ENCODE measurements at places on chromosomes 2 and 18.
A peak's percentile ranks its signal among the peaks of the same experiment; 100 is the strongest.

GRCh38 chr2:125456693-125457363, 1199.1 kb upstream of the GYPC start:
- no peak for DNase-seq

DNA sequence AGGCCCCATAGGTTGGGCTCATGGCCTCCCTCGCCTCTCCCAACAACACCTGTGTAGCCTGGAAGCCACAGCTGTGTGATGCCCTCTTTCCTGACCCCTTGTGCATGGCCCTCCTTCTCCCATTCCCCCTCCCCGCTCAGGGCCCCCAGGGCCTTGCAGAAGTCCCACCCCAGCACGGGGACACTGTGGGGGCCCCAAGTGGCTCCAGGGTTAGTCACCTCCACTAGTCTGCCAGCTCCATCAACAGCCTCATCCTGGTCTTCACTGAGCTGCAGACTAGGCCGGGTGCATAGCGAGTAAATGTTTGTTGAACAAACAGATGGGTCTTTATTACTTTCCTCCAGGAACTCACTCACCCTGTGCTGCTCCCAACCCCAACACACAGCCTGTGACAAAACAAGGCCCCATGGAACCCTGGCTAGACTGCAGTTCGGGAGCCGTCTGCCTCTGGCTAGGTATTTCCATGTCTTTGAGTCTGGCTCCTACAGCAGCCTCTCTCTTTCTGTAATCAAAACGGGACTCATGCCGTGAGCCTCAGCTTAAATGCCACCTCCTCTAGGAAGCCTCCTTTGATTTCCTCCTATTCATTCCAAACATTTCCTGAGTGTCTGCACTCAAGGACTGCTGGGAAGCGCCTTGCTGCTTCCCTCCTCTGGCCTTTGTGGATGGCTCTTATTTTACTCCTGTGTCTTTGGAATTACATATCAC, 109.9 kb upstream of the ID2 start:
- no peak for DNase-seq

DNA sequence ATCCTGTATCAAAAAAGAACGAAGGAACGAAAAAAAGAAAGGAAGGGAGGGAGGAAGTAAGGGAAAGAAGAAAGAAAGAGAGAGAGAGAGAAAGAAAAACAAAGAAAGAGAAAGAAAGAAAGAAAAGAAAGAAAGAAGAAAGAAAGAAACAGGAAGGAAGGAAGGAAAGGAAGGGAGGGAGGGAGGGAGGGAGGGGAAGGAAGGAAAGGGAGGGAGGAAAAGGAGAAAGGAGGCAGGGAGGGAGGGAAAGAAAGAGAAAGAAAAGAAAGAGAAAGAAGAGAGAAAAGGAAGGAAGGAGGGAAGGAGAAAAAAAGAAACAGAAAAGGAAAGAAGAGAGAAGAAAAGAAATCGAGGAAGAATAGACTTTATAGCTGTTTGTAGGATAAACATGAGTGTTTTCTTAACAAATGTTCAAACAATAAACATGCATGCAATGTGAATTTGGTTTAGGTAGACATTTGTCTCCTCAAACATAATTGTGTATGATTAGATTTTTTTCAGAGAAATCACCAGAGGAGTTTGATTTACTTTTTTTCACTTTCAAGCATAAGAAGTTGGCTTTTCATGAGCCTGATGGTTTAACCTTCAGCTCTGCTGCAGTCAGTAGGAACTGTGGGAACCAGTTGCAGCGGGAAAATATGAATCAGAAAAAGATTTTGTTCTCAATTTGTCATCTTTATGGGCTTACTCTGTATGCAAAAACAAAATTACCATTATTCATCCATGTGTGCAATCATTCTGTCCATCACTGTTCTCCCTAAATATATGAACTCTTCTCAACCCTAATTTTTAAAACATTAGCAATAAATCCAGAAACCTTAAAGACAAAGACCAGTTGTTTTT, 71.6 kb downstream of the PRKRA start:
- DNase-seq: no peak

GRCh38 chr2:99478632-99479031, 11.2 kb downstream of the REV1 start:
- no peak for DNase-seq

GRCh38 chr2:19809206-19809605, 92.6 kb downstream of the TTC32 start:
- no peak for DNase-seq

DNA sequence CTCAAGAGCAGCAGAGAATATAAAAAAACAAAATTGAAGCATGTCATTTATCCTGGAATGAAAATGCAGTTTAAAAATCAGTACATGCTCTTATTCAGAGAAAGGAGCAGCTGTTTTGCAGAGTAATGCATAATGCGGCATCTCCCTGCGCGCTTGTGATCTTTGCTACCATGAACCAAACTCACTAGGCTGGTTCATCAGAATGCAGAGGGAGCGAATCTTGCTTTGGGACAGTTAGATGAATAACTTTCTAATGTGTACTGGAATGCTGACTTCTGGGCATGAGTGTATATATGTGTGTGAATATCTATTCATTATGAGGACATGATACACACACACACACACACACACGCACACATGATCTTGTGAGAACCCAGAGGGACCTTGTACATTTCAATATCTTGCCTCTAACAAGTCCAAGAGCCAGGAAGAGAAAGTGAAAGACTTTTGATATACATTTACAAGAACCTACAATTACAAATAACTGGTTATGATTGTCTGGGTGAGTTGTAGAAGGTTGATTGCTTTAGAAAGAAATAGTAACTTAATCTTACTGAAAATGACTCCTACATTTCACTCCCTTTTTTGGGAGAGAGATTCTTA, 54.1 kb upstream of the THOC1 start:
- DNase-seq: no peak

- DNase-seq: no peak
These were observed 18.2 kb downstream of the ERCC3 start for GRCh38 chr2:127275789-127276188.

- no peak for DNase-seq
These were observed 231.1 kb downstream of the LRP1B start for GRCh38 chr2:141899740-141900139.

GRCh38 chr18:42446195-42446594, 491.2 kb downstream of the PIK3C3 start:
- no peak for DNase-seq

- peak; percentile 55 for DNase-seq
These were observed 127.5 kb upstream of the MMADHC start for GRCh38 chr2:149715005-149715592.

- no peak for DNase-seq
These were observed 7.0 kb downstream of the C2orf80 start for GRCh38 chr2:208182835-208183234.

- DNase-seq: no peak
These were observed 364.3 kb downstream of the PLCL1 start for GRCh38 chr2:198168651-198169050.

DNA sequence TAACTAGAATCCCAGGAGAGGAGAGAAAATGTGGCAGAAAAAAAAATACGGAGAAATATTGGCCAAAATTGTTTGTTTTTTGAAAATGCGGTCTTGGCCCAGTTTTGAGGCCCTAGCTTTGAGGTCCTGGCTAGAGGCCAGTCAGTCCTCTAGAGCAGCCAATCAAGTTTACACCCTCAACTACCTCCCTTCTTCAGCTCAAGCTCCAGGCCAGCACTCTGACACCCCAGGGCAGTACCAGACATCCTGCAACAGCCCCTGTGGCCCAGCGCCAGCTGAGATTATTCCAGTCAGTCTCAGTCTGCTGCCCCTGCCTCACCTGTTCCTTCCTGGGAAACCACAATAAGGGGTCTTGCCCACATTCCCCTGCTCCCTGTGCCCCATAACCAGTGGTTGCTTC, 107.7 kb downstream of the UGGT1 start:
- no peak for DNase-seq

DNA sequence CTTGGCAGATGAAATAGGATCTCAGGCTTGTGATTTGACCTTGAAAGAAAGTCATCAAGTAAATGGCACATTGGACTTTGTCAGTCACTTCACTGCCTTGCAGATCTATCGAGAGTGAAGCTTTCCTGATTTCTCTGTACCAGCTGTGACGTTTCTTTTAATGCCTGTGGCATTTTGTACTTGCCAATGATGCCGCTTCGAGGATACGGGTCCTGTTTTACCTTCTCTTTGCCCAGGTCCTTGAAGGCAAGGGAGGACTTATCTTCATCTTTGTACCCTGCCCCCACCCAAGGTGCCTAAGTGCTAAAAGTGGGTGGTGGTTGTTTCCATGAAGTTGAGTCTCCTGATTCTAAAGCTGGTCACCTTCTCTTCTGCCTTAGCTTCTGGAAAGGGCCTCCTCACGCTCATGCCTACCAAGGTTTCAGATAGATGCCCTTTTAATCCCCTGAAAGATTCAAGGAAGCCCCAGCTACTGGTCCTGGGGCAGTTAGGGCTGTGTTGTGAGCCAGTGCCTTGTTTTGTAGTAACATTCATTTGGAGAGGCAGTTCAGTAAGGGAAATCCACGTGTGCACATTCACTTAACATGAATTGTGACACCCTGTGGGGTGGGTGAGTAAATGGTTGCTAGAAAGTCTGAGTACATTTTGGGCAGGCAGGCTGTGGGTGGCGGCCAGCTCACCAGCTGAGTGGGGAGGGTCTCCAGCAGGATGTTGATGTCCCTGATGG, 6.1 kb downstream of the LBH start:
- no peak for DNase-seq

- DNase-seq: no peak
These were observed 125.3 kb downstream of the SH3RF3 start for GRCh38 chr2:109254174-109254904.

DNA sequence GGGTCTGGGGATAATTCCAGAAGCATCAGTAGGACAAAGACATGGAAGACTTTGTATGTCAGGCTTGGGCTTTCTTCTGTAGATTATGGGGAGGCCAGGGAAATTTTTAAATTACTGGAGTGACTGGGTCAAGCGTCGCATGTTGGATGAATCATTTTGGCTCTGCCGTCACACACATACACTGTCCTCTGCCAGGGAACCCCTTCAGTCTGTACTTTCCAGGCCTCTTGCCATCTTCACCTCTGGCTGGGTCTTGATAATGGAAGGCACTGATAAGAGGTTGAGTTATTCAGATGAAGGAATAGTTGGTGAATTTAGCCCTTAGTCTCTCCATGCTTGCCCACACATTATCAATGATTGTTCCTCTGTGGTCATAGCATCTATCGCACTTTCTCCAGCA, 895.1 kb upstream of the CELF4 start:
- no peak for DNase-seq

GRCh38 chr2:85786444-85786843, 32.7 kb downstream of the ATOH8 start:
- no peak for DNase-seq

- no peak for DNase-seq
These were observed 71.8 kb upstream of the RAB12 start for GRCh38 chr18:8537400-8537799.

- no peak for DNase-seq
These were observed 376.2 kb downstream of the ZNF521 start for GRCh38 chr18:24975496-24976372.

- no peak for DNase-seq
These were observed 156.8 kb downstream of the CELF4 start for GRCh38 chr18:37408676-37409265.

- DNase-seq: no peak
These were observed 3.1 kb upstream of the SEH1L start for GRCh38 chr18:12944709-12945108.

GRCh38 chr2:21052044-21052443, 8.2 kb upstream of the APOB start:
- no peak for DNase-seq

GRCh38 chr2:181198183-181198864, 217.9 kb downstream of the UBE2E3 start:
- no peak for DNase-seq

- no peak for DNase-seq
These were observed 109.1 kb downstream of the RIF1 start for GRCh38 chr2:151518802-151519201.

DNA sequence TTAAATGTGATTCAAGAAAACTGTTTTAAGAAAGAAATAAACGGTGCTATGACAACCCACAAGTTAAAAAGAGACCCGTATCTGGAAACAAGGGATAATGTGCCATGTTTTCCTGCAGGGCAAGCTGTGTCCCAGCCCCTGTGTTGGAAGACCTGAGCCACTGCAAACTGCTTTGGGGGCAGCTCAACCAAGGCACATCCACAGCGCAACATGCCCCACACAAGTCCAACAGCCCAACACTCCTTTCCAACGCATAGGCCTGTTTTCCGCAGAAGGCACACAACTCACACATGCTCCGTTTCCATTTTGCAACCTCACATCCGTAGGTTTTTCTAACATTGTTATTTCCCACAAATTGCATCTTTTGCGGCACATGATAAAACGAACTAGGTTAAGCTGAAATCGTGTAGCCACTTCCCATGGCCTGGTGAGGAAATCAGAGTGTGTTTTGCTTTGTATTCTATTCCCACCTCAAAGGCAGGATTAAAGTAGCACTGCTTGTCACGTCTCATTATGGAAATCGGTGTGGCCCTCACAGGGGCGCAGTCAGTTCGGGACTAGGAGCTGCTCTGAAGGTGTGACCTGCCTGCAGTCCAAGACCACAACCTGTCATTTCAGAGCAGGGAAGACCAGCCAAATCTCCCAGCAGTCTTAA, 50.5 kb upstream of the ZNF516 start:
- DNase-seq: no peak

GRCh38 chr2:23131066-23131575, 253.9 kb upstream of the KLHL29 start:
- no peak for DNase-seq

- DNase-seq: no peak
These were observed 9.9 kb upstream of the NFATC1 start for GRCh38 chr18:79385708-79386341.

- no peak for DNase-seq
These were observed 473.9 kb downstream of the ARHGAP15 start for GRCh38 chr2:143603035-143603655.

DNA sequence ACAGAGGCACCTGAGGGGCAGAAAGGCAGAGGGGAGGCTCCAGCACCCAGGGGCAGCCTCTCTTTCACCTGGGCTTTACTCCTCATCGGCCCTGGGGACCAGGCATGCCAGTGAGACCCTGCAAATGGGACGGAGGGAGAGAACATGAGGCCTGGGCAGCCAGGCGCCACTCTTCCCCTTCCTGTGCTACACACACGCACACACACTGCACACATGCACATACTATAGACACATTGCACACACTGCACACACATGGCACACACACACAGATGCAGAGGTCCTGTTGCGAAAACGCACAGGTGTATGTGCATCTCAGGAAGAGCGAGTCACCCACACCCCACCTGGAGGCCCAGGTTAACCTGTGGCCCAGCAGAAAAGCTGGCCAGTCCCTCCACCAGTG, 3.4 kb upstream of the RAB6D start:
- no peak for DNase-seq

GRCh38 chr2:232170396-232170795, 208.2 kb upstream of the ALPP start:
- DNase-seq: no peak

All from iPS DF 6.9 (cell line).